ENCODE measurements at places on chromosomes 5 and 9.
A peak's percentile ranks its signal among the peaks of the same experiment; 100 is the strongest.

DNA sequence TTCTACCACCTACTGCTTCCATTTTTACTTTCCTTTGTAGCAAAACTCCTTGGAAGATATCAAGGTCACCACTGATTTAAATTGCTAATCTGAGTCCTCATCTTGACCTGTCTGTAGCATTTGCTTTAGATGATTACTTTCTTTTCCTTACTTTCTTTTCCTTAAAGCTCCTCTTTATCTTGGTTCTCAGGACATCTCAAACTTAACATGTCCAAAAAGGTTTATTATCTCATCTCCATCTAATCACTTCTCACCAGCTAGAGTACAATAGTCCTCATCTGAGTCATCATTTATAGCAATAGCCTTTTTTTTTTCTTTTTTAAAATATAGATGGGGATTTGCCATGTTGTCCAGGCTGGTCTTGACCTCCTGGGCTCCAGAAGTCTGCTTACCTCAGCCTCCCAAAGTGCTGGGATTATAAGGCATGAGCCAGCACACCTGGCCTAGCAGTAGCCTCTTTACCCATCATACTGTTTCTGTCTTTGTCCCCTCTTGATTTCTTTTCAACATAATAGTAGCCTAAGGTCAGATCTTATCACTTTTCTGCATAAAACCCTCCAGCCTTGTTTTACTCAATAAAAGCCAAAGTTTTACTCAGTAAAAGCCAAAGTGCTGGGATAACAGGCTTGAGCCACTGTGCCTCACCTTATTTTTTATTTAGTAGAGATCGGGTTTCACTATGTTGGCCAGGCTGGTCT, 32.9 kb upstream of the GPR21 start:
- no peak for DNase-seq

- no peak for DNase-seq
Observed at GRCh38 chr5:138702166-138703077, 50.8 kb upstream of the CTNNA1 start.

DNA sequence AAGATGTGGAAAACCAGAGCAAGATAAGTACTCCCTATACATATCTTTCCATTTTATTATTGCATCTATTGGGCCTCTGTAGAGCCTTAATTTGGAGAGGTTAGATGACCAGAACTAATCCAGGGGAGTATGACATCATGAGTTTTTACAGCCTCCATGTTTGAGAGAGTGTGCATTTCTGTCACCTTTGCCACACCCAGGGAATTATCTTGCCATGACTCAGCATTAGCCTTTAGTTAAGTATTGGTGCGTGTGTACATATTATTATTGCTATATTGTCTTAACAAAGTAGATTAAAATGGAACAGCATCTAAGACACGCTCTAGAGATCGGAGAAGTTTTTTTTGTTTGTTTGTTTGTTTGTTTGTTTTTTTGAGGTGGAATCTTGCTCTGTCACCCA, 27.6 kb downstream of the DIMT1 start:
- DNase-seq, result no peak

DNA sequence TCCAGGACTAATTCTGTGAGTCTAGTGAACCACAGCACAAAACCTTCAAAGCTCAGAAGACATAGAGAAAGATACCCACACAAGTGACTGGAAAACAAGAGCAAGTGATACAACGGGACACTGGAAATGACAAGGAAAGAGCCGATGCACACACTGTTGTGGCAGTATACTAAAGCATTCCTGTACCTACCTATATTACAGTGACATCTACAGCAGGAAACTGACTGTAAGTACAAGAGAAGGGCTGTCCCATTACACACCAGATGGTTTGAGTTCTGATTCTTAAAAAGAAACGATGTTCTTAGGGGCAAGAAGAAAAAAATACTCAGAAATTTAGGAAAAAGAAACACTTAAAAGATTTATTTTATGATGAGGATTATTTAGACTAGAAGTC, 18.5 kb downstream of the TMEM245 start:
- DNase-seq, result no peak

DNA sequence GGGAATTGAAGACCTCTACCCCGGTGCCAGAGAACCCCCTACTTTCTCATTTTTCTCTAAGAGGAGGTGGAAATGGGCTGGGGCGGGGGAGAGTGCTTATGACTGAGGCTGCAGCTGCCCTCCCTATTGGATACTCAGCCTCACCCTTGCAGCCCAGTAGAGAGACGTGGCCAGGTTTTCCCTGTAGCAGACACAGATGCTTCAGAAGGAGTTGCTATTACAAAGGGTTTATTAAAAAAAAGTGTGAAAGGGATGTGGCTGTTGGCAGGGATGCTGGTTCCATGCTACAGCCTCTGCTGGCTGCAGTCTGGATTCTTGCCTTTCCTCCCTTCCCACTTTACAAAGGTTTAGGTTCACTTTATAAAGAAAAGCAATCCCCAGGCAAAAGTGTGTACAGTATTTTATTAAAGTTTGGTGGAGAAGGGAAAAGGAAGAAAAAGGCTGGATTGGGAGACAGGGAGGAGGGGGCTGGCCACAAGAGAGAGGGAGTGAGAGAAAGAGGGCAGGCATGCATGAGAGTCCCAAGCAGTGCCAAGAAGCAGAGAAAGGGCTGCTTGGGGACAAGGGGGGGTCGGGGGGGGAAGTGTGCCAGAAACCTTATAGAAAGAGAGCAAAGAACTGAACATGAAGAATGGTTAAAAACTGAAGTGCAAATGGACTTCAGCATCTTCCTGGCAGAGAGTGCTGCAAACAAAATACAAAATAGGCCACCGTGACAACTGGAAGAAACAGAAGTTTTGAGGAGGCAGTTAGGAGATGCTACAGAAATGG, 29.5 kb upstream of the NFIB start:
- DNase-seq, result no peak

DNA sequence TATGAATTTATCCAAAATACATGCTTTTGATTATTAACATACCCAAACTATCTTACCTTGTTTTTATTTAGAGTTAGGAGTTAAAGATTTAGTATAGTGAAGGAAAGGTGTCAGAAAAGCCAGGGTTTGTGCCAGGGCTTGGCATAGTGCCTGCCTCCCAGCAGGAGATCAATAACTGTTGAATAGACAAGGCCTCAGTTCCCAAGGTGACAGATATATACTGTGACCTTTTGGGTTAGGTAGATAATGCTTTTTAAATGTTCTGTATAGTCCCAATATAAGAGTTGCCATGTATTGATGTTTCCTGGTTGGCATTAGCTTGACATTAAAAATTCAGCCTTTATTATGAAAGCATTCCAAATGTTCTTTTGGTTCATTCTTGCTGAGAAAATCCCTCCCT, 121.8 kb downstream of the MCTP1 start:
- no peak for DNase-seq

- DNase-seq, result no peak
Observed at GRCh38 chr5:96220610-96221390, 212.2 kb downstream of the PCSK1 start.

DNA sequence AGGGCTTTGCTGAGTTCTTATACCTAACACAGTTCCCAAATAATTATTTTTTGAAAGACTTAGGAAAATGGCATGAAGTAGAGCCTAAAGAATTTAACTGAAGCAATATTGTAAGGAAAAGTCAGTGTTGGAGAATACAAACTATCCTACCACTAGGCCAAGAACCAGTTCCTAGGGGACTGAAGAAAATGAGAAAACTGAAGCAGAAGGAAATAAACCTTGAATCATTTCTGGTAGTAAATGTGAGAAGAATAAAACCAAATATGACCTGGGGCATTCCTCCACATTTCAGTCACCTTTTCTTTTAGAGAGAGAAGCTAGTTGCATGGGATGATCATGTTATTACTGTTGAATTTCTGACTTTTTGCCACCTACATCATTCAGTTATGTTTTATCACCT, 1393.9 kb upstream of the C9orf72 start:
- DNase-seq, result no peak

DNA sequence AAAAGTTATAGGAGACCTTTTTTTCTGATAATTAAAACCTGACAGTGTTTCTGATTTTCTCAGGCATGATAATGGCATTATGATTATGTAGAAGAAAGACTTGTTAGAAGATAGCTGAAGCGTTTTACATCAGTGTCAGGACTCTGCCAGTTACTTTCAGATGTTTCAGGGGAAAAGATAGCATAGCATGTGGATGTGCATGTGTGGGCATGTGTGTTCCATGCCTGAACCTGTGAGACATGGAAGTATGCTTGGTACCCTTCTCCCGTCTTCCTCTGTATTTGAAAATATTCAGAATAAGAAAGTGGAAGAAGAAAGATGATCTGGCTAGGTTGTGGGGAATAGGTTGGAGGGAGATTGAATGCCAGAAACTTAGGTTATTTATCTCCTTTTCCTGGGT, 113.1 kb upstream of the PCAT7 start:
- no peak for DNase-seq

- no peak for DNase-seq
Observed at GRCh38 chr5:36934740-36935356, 58.3 kb downstream of the NIPBL start.

GRCh38 chr9:98288881-98289280, 33.4 kb upstream of the TBC1D2 start:
- DNase-seq, result peak; percentile 65

GRCh38 chr9:18673179-18673578, 199.2 kb downstream of the ADAMTSL1 start:
- no peak for DNase-seq

DNA sequence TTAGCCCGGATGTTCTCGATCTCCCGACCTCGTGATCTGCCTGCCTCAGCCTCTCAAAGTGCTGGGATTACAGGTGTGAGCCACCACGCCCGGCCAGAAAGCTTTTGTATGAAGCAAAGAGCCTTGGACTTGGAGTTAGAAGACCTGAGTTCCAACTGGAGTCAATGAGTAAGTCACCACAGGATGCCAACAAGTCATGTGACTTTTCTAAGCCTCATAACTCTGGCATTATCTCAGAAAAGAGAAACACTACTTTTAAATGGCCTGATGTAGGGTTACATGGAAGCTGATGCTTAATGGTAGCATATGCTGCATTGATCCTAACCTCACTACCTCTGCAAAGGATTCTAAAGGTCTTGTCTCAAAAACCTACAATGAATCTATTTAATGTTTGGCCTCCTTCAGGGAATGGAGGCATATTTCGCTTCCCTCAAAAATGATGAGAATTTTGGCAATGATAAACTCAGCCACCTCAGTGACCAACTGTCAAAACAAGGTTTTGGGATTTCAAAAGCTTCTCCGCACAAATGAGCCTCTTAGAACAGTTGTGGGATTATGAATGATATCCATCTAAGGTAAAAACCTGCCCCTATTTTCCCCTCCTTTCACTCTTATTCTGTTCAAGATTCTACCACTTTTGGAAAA, 236.8 kb downstream of the ACTL7B start:
- DNase-seq, result no peak

DNA sequence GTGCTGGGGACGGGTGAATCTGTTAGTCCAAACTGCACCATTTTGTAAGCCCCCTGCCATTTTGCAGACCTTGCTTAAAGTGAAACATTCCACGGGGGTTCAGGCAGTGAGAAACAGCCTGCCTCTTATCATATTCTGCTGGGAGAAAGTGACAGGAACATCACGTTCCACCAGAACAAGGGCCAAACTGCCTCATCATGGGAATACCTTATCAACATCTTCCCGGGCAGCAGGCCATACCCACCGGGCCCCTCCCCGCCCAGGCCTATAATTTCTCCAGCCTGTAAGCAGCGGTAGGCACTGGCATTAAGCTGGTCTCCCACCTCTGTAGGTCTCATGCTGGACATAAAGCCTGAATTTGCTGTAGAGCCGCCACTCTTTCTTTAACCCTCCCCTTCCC, 1.5 kb upstream of the CFAP77 start:
- peak; percentile 60 for DNase-seq

DNA sequence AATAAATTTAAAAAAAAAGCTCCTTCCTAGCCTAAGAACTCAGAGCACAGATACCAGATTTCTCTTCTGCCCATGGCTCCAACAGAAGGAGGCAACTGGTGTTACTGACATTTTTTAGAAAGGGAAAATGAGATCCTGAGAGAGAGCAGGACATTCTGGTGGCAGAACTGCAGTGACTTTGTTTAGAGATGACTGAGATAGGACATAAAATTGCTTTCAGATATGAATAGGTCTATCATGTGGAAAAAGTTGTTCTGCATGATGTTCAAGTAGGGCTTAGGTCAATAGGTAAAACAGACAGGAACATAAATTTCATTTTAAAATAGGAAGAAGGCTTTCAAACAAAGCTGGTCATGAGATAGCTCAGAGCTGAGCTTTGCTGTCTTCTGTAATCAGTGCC, 49.6 kb downstream of the NIPAL4 start:
- DNase-seq, result no peak

DNA sequence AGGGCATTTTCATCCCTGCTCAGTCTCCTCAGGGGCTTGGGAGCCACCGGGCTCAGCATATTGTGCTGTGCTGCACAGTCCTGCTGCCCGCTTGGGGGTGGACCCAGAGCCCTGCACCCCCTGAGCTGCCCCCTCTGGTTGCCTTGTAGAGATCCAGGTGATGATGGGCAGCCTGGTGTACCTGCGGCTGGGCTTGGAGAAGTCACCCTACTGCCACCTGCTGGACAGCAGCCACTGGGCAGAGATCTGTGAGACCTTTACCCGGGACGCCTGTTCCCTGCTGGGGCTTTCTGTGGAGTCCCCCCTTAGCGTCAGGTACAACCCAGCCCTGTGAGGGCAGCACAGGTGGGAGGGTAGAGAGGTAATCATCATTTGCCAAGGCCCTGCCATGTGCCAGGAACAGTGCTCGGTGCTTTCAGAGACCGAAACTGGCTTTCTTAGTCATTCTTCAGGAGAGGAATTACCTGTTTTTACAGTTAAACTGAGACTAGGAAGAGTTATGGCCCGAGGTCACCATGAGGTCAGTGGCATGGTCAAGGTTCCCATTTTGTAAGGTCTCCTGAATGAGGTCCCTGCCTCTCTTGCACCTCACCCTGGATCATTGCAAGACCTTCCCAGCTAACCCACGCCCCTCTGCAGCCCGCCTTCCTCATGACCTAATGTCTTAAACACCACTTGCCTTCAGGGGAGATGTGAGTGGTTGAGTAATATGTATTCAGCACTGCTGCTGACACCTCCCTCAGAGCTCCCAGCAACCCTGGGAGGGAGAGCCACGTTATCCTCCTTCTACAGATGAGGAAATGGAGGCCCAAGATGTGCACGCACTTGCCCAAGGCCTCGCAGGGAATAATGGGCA, 7.5 kb downstream of the NHP2 start:
- no peak for DNase-seq

GRCh38 chr9:121790841-121791240, 139.4 kb downstream of the DAB2IP start:
- no peak for DNase-seq

GRCh38 chr9:89810431-89810830, 205.6 kb downstream of the GADD45G start:
- no peak for DNase-seq

GRCh38 chr5:176803943-176804498, 6.3 kb upstream of the UNC5A start:
- no peak for DNase-seq

DNA sequence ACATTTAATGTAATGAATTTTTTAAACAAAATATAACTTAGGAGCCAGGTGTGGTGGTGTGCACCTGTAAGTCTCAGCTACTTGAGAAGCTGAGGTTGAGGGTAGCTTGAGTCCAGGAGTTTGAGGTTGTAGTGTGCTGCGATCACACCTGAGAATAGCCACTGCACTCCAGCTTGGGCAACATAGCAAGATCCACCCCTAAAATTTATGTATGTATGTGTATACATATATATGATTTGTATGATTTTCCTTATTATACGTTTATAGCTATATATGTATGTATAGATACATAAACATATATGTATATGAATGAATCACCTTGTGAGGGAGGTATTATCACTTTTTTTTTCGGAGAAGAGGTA, 653 bp upstream of the CCNI2 start:
- no peak for DNase-seq

- DNase-seq, result no peak
Observed at GRCh38 chr5:132427281-132428146, 58.0 kb downstream of the SLC22A5 start.

GRCh38 chr5:173745123-173745522, 128.7 kb upstream of the BOD1 start:
- no peak for DNase-seq
